ENCODE measurements at places on chromosomes 2 and 18. TPM values are rescaled to one million over a fixed set of nuclear protein-coding genes. Genes with fewer than 3 reads are reported as not detected.

DNA sequence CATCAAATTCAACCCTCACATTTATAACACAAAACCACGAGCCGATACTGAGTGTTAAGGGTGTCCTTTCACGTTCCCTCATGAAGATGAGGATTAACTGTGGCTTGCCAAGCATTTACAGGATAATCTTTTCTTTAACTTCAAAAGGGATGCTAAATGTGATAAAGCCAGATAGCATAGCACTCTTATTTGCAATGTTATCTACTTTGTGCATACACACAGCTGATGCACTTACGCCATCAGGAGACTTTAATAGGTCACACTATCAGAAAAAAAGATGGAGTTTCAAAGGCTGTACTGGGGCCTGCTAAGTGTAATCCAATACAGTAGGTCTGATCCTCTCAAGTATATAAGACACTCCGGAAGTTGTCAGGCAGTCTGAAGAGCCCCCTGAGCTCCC is 572.7 kb downstream of the PIK3C3 start:
- DNase-seq, result no peak
- no peak overlapping the region for H3K27ac ChIP-seq
- H3K36me3 ChIP-seq, result no peaks in the 10 kb centered on the region
- H3K4me3 ChIP-seq, result no peak overlapping the region

GRCh38 chr18:63043516-63043915 is 276.1 kb downstream of the BCL2 start:
- H3K4me1 ChIP-seq, result peaks cover 2% of the 10 kb centered on the region
- DNase-seq, result no peak
- no peaks in the 10 kb centered on the region for H3K27me3 ChIP-seq
- H3K36me3 ChIP-seq, result no peaks in the 10 kb centered on the region
- no peak overlapping the region for H3K27ac ChIP-seq
- H3K4me3 ChIP-seq, result no peak overlapping the region

DNA sequence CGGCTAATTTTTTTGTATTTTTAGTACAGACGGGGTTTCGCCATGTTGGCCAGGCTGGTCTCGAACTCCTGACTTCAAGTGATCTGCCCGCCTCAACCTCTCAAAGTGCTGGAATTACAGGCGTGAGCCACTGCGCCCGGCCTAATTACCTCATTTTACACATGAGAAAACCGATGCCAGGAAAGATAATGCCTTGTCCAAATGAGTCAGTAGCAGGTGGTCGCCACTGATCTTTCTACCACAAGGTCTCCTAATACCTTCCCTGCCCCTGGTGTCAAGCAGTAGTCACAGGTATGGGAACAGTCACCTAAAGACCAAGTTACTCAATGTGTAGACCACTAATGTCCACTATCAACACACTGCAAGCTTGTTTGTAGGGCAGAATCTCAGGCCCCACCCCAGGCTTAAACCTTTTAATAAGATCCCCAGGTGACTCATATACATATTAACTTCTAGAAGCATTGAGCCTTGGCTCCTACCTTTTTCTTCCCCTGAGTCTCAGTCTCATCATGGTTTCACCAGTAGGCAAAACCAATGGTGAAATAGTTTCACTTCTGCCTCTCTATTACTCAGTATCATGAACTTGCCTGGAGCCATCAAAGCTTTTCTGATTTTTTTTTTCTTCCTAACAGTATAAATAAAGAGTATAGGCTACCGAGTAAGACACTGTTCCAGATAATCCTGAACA is 6.9 kb upstream of the EPB41L5 start:
- H3K36me3 ChIP-seq, result no peaks in the 10 kb centered on the region
- no peaks in the 10 kb centered on the region for H3K4me1 ChIP-seq
- H3K27me3 ChIP-seq, result no peaks in the 10 kb centered on the region
- H3K27ac ChIP-seq, result no peak overlapping the region
- DNase-seq, result no peak
- H3K4me3 ChIP-seq, result no peak overlapping the region

- H3K27me3 ChIP-seq, result no peaks in the 10 kb centered on the region
- H3K4me3 ChIP-seq, result no peak overlapping the region
- H3K4me1 ChIP-seq, result peaks cover 3% of the 10 kb centered on the region
- H3K36me3 ChIP-seq, result no peaks in the 10 kb centered on the region
- H3K27ac ChIP-seq, result no peak overlapping the region
- DNase-seq, result no peak
Observed at GRCh38 chr18:5457462-5457957, 86.3 kb downstream of the EPB41L3 start.

GRCh38 chr2:226362980-226363379 is 436.6 kb downstream of the IRS1 start:
- no peaks in the 10 kb centered on the region for H3K36me3 ChIP-seq
- no peaks in the 10 kb centered on the region for H3K4me1 ChIP-seq
- H3K4me3 ChIP-seq, result no peak overlapping the region

DNA sequence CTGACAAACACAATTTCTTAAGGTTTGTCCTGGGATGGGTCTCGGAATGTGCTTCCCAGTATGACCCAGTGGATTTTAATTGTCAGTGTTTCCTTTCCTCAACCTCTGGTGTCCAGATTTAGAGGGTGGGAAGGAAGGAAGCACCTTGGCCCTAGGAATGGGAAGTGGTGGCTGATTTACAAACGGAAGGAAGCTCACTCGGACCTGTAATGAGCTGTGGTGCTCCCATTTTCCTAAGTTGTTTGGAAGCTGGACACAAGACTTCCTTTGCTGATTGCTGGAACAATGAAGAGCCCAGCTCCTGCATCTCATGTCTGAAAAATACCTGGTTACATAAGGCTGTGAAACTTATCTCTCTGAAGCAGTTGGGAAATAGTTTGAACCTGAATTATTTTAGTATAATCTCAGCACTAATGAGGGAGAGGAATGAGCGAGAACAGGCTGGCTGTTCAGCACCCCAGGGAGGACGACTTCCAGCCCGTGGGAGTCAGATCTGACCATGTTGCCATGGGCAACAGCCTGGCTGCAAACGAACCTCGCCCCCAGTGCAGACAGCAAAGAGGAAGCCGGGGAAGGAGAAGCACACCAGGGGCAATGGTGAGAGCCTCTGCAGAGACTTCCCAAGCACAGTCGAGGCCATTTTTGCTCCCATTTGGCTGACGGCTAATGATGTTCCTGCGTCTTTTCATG is 74.4 kb upstream of the ASB18 start:
- no peaks in the 10 kb centered on the region for H3K27me3 ChIP-seq
- DNase-seq, result peak; percentile 43
- no peaks in the 10 kb centered on the region for H3K36me3 ChIP-seq
- H3K27ac ChIP-seq, result peak overlapping the region; percentile 31
- peaks cover 24% of the 10 kb centered on the region for H3K4me1 ChIP-seq

Gene SLC5A7
- polyA plus RNA-seq, result 0.34 TPM

Gene OR6B2
- not detected for polyA plus RNA-seq

Gene CCDC148
- polyA plus RNA-seq, result 0.32 TPM

Gene FAM110C
- 1.0 TPM for polyA plus RNA-seq

Gene POTEC
- not detected for polyA plus RNA-seq

Gene CD28
- 5.6 TPM for polyA plus RNA-seq
